Thymus (tissue), 14 donors: ENCODE measurements at places on chromosomes 4 and X. TPM values are rescaled to one million over a fixed set of nuclear protein-coding genes. Genes with fewer than 3 reads are reported as not detected.

DNA sequence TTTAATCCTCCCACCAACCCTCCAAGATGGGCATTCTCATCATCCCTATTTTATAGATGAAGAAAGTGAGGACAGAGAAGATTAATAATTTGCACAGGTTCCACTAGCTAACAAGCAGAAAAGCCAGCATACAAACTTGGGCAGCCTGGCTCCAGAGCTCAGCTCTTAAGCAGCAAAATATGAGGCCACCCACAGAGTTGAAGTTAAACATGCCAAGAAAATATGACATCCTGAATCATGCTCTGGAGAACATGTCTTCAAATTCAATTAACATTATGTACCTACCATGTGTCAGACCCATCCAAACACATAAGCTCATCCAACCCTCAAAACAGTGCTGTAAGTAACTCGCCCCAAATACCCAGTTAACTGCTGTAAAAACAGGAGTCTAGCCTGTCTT lies 33.9 kb downstream of the USP46 start:
- no peak for DNase-seq

The GPR78 gene
- 0.05 TPM for total RNA-seq

The CXCL8 gene
- 3.7 TPM for total RNA-seq

DNA sequence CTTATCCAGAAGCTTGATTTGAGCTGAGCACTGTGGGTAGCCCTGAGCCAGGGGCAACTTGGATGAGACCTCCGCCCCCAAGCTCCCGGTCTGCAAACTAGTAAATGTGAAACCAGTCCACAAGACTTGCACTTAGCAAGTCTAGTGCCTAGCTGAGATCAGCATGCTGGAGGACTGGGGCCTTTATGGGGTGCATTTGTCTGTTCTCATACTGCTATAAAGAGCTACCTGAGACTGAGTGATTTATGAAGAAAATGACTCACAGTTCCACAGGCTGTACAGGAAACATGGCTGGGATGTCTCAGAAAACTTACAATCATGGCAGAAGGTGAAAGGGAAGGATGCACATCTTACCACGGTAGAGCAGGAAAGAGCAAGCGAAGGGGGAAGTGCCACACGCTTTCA lies 42.1 kb upstream of the HOPX start:
- DNase-seq = no peak

GRCh38 chr4:103197765-103198110 lies 405 bp downstream of the CENPE start:
- no peak for DNase-seq

DNA sequence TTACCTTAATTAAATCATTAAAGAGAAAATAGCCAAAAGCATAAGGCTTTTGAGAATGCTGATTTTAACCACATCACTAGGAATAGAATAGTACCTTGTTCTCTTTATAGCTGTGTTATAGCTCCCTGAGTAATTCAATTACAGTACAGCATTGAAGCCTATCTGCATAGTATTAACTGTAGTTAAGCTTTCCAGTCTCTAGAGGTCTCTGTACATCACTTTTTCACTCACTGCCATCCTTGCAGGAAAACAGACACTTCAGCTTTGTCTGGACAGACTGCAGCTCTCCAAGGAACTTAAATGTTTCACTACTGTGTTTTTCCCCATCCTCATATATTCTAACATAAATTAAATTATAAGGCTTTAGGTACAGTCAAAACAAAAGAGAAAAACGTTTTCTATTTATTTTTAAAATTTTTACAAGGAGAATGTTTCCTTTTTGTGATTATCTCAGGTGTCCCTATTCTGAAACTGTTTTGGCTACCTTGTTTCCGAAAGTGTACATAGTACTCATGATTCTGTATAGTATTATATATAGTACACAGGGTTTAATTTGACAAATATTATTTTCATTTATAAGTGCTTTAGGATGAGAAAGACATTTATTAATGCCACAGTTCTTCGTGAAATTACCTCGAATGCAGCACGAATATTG lies 407.9 kb downstream of the PCDH18 start:
- no peak for DNase-seq

DNA sequence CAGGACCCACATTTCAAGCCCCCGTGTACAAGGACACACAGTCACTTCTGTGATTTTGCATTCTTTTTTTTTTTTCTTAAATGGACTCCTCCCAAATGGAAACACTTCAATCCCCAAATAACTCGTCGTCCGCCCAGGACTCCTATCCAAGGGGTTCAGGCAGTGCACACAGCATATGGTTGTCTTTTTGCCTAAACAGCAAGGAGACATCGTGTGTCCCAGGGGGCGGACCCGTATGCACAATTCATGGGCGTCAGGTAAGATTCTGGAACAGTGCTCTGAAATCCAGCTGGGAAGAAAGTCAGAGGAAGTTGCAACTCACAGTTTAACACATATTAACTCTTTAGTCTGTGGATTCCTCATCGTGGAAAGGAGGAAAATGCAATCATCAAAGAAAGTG lies 231.3 kb downstream of the SHOX start:
- no peak for DNase-seq

DNA sequence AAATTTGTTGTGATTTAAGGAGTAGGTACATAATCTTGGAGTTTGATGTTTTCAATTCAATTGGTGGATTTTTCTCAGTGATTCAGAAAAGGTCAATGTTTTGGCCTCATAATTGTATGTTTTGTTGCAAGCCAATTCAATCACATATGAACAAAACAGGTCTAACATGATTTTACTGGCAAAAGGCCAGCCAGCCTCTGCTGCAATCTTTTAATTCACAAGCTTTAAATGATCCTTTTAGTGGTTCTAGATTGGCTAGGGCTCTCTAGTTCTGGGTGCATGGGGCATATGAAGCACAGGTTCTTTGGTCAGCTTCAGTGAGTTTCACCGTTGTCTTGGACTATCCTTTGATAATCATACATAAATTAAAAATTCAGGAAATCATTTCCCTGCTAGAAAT lies 19.2 kb upstream of the SLC6A14 start:
- no peak for DNase-seq

DNA sequence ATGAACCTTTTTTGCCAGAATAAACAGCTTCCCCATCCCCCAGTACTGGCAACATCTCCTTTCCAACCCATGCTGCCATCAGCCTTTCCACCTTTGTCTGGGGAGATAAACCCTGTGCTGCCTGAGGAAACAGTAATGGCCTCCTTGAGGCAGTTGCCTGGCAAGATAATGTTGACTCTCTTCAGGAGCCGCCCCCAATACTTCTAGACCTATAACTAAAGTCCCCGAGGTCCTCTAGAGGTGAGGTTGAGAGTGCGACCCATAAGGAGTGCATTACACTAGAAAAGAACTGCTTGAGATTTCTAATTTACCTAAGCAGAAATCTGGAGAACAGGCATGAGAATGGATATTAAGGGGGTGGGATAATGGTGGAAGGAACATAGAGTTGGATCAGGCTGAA lies 963.2 kb upstream of the PCDH7 start:
- no peak for DNase-seq

DNA sequence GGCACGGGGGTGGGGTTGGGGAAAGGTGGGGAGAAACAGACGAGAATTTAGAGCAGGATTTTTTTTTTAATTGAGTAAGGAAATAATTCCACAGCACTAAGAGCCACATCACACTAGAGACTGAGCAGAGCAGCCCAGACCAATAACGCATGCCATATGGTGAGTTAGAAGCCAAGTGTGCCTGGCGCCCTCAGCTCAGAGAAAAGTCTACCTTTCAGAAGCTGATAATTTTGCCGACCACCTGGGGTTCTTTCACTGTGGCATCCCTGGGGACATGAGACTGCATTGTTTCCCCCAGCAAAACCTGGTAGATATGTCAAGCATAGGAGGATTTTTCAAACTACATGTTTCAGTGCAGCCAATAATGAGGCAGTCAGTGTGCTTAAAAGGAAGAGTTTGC lies 516.8 kb downstream of the SMARCA1 start:
- DNase-seq = no peak

GRCh38 chr4:153741541-153741940 lies 18.3 kb downstream of the RNF175 start:
- no peak for DNase-seq

DNA sequence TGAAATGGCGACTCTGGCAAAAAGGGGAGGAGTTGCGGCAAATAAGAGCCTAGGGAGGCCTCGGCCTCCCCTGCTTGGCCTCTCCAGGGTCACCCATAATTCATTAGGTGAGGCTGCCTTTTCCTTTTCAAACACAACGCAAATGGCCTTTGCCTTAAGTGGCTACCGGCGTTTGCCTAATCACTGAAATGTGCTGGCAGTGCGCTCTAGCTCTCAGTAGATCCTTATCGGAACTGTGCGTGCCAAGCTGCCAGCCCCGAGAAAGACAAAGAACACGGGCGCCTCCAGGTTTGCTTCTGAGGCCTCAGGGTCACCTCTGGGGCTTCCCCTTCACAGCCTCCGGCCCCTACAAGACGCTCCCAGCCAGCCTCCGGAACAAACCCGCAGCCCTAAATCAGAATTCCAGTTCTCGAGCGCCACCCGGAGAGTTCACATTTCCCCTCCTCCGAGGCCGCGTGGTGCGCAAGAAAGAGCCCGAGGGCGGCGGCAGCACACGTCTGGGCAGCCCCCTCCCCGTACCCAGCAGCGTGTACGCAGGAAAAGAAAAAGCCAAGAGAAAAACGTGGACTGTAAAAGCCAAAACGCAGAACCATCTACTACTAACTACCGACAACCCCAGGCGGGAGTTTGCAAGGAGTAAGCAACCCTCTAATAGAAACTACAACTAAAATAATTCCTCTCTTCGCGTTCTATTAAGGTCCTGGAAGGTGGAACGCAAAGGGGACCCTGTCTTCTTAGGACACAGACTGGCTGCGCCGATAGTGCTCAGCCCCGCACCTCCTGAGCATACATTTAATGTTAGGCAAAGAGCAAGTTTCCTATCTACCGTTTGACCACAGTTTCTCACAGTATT lies 76.5 kb upstream of the BCOR start:
- DNase-seq = no peak

The MAGEA8 gene
- total RNA-seq = not detected

The HPSE gene
- 1.7 TPM for total RNA-seq

The TEX13D gene
- 0.09 TPM for total RNA-seq

The GAGE12E gene
- total RNA-seq = not detected

DNA sequence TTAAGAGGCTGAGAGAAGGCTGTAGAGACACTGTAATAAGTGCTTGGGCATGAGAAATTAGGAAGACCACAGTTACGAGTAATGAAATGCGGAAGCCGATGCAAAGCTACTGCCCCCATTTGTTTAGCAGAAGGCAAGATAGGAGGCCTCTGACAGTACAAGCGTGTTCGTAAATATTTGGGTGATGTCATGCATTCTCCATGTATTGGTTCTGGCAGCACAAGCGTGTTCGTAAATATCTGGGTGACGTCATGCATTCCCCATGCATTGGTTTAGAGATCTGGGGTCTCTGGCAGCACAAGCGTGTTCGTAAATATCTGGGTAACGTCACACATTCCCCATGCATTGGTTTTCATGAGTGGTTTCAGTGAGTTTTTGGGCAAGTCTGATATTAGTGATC lies 661.5 kb upstream of the FRG1 start:
- no peak for DNase-seq

DNA sequence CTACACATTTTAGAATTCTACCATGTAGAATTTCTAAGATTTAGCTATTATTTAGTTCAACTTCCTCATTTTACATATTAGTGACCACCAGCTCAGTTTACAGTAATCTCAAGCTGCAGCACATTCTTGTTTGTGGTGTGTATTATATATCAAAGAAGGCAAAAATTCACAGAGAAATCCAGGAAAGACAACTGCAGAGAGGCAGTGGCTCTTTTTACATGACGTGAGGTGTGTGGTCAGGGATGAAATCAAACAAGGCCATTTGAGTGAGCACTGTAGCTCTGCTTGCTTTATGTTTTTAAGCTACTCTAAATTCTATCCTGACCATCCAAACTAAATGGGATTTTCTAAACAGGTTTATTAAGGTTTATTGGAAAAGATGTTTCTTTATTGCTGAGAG lies 71.1 kb downstream of the COL25A1 start:
- DNase-seq = no peak
